ENCODE measurements at places on chromosomes 6 and 20.

- DNase-seq = no peak
Measured at GRCh38 chr20:21175433-21175832, 49.6 kb downstream of the KIZ start.

DNA sequence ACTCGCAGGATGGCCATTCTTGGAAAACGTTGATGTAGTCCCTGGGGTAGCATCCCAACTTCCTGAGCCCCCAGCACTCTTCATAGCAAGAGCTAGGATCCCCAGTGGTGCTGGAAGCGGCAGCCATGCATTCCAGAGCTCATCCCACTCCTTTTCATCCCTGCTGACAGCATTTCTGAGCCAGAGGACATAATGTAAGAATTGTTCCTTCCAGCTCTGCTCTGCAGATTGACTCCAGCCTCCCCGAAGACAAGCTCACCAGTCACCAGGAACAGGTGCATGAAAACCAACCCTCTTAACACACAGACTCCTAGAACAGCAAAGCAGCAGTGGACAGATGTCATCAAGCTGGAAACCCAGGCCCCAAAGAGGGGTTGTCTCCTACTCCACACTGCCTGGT, 3.8 kb downstream of the SLC13A3 start:
- no peak for DNase-seq

DNA sequence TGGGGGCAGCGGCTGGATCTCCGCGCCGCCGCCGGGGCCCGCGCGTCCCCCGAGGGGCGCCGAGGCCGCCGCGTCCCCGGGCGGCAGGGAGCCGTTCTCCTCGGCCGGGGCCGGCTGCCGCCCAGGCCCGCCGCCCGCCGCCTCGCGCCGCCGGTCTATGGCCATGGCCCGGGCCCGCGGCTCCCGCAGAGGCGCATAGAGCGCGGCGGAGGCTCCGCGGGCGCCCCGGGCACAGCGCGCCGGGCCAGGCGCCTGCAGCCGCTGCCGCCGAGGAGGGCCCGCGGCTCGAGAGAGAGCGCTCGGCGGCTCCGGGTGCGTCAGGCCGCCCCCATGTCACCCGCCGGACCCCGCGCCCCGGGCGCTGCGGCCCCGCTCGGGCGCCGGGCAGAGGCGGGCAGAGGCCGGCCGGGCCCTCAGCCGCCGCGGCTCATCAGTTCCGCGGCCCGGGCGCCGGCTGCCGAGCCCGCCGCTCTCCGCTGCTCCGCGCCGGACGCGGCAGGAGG, 404 bp downstream of the SLC22A23 start:
- DNase-seq = peak; percentile 16

GRCh38 chr6:44849806-44850205, 462.3 kb downstream of the CDC5L start:
- DNase-seq = no peak

- DNase-seq = no peak
Measured at GRCh38 chr6:151719070-151719469, 88.4 kb upstream of the ESR1 start.

GRCh38 chr20:44536175-44536574, 14.3 kb upstream of the SERINC3 start:
- DNase-seq = no peak

DNA sequence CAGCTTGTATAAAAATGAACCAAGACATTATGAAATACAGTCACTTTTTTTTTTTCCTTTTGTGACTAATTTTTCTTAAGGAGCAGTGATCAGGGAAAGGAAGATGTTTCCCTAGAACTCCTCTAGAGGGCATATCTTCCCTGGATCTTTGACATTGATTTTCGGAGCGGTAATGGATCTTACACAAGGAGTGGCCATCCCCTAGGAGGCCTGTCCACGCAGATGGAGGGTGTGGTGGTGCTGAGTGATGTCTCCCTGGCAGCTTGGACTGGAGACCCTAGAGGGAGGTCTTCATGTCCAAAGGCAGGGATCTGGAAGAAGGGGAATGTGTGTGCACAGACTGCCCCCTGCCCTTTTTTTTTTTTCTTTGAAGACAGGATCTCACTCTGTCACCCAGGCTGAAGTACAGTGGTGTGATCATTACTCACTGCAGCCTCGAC, 7.0 kb upstream of the KIFC1 start:
- no peak for DNase-seq

DNA sequence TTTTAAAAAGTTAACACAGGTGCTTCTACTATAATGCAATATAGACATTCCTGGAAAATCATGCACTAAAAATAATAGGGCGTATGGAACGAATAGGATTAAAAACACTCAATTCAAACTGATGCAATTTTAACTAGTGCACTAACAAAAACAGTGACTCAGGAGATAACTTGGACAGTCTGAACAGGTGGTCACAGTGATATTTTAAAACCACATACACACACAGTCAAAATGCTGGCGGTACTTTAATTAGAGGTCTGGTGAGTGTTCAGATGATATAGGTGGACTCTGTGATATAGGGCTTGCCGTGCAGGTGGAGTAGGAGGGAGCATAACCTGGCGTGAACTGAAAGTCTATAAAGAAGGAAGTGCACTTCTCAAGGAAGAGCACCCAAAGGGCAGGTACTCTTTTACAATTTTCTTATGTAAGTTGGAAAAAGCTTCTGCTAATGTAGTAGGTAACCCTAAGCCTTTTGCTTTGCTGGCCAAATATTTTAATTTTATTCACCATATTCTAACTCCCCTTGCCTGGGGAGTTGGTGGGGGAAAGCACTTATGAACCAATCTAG, 41.9 kb upstream of the PLN start:
- no peak for DNase-seq

DNA sequence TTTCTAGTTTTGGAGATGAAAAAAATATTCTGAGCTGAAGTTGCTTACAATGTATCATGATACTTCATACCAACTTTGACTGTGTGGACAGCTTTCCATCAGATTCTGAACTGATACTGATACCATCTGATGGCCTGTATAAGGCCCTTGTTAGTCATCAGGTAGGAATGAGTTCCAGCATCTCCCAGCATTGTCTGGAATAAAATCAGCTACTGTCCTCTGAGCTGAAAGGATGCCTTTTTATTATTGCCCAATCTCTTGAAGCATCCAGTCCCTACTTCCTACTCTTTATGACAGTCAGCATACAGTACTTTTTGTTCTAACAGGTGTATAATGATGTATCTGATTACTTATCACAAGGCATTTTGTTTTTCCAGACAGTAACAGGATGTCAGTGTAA, 70.6 kb upstream of the EYA4 start:
- no peak for DNase-seq

Measured in hematopoietic multipotent progenitor cell treated with erythropoietin and hydrocortisone succinate and interleukin-3 and kit ligand, for 15 days (in vitro differentiated cells).